ENCODE measurements at places on chromosomes 12 and 14.

GRCh38 chr14:51219473-51220448 is 20.3 kb upstream of the TMX1 start:
- DNase-seq: no peak

- DNase-seq: no peak
Observed at GRCh38 chr14:34843011-34843554, 32.1 kb downstream of the BAZ1A start.

- no peak for DNase-seq
Observed at GRCh38 chr12:48279601-48280000, 71.1 kb downstream of the ZNF641 start.

GRCh38 chr12:50715174-50715573 is 48.7 kb upstream of the ATF1 start:
- no peak for DNase-seq

DNA sequence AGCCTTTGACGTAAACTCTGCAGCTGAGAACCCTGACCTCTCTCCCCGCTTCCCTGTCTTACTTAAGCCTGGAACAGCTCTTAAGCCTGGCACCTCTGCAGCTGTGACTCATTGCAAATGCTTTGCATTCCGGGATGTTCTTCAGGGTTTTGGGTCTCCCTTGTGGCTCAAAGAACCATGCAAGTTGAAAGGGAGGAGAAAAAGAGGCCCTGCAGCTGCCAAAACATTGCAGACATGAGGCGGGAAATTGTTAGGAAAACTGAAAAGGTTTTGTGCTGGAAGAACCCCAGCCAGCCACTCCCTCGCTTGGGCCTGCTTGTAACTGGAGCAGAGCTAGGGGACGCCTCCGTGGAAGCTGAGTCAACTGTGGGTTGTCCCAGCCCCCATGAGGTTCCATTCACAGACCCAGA is 60.2 kb upstream of the FERMT2 start:
- DNase-seq: no peak

GRCh38 chr12:24066865-24067264 is 117.4 kb upstream of the SOX5 start:
- no peak for DNase-seq

- DNase-seq: peak; percentile 46
Observed at GRCh38 chr14:91246051-91246852, 1.7 kb upstream of the GPR68 start.

DNA sequence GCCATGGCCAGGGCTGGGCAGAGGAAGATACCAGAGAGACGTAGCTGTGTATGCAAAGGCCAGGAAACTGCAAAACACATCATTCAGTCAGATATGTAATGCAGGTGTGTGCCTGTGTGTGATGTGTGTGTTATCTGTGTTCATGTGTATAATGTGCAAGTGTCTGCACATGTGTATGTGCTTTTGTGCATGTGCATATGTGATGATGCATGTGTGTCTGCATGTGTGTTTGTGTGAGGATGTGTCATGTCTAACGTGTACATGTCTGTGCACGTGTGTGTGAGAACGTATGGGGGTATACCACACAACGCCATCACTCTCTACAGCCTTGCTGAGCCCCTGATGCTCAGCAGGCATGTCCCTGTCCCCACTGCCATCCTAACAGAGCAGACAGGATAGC is 9.7 kb downstream of the DIO3 start:
- no peak for DNase-seq

GRCh38 chr12:48182631-48183030 is 813 bp upstream of the CCDC184 start:
- no peak for DNase-seq

GRCh38 chr12:59408431-59408830 is 187.4 kb upstream of the SLC16A7 start:
- DNase-seq: no peak

DNA sequence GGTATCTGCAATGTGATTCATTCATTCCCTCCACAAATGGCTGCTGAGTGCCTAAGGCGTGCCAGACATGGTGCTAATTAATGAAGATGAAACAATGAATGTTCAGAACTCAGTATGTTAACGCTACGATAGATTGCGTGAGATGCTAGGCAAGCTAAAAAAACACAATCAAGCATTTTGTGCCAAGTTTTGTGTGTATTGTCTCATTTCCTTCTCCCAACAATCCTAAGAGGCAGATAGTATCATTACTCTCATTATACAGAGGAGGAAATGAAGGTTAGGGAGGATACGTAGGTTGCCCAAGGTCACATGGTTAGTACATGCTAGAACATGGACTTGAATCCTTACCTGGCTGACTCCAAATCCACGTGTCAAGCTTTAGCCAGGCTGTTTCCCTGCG is 264.4 kb downstream of the EFCAB11 start:
- DNase-seq: no peak

DNA sequence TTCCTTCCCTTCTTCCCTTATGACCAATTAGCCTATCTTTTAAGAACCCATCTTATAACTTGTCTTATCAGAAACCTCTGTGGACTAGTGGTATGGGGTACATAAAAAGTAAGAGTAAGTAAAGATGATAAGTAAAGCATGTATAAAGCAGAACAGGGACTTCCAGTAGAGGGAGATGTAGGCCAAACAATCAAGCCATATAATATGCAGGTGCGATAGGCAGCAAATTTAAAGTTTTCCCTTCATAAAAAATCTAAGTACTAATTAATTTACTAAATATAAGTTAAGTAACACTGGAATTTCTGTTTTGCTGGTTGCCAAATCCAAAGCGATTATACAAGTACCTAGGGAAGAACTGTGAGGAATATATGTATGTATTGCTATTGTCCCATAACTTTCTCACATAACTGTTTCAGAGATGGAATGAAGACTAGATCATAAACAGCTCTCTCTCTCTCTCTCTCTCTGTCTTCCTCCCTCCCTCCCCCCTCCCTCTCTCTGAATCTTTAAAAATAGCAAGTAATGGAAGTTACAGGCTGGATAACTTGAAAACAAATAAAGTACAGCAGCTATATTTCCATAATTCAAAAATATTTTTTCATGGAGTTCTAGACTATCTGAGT is 25.7 kb downstream of the METTL25 start:
- DNase-seq: no peak

- DNase-seq: no peak
Observed at GRCh38 chr14:58760121-58760520, 122.4 kb downstream of the DACT1 start.

- DNase-seq: no peak
Observed at GRCh38 chr14:98514016-98514415, 758.0 kb downstream of the BCL11B start.

DNA sequence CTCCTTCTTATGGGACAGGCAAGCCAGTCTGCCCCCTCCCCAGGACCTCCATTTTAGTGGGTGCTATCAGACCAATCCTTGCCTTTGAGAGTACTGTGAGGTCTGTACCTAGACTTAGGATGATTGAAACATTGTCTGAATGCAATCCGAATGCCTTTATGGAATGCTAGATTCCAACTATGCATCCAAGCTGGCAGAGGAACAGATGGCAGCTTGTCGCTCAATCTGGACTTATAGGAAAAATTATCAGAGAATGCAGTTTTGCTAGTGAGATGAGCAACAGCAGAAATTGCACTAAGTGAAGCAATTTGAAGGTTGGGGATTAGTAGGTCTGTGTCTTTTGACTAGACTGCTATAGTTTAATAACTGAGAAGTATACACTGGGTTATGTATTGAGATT is 109.1 kb downstream of the DYRK2 start:
- no peak for DNase-seq

GRCh38 chr12:108747563-108747962 is 16.2 kb upstream of the CORO1C start:
- DNase-seq: no peak

- no peak for DNase-seq
Observed at GRCh38 chr12:118958520-118958919, 22.8 kb upstream of the SRRM4 start.
